ENCODE measurements at places on chromosomes 11 and 22.
A peak's percentile ranks its signal among the peaks of the same experiment; 100 is the strongest.

GRCh38 chr11:84236436-84236835 lies 950.3 kb upstream of the CCDC90B start:
- no peak for DNase-seq

- DNase-seq: no peak
Measured at GRCh38 chr11:69899957-69900821, 81.0 kb upstream of the FGF3 start.

DNA sequence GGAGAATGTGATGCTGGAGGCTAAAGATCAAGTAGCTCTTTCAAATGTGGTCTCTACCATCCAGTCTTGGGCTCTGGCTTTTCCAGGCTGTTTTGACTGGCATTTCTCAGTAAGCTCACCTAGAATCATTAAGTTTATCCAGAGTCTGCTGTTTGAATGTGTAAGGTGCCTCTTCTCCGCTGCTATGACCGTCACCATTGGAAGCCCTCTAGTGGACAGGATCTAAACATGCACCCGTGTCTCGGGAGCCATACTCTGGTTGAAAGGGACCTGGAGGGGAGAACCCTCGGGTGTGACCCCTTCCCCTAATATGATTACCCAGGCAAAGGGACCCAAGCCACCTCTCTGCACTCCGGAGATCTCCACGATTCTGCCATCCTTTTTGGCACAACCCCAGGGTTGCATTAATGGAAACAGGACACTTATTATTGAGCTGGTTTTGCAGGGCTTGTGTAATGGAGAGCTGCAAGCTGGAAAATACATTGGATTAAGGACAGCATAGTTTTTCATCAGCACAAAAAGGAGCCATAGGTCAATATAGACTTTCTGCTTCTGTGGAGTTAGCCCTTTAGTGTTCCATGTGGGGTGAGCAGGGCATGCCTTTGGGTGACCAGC lies 191.0 kb upstream of the LARGE1 start:
- peak; percentile 39 for DNase-seq

DNA sequence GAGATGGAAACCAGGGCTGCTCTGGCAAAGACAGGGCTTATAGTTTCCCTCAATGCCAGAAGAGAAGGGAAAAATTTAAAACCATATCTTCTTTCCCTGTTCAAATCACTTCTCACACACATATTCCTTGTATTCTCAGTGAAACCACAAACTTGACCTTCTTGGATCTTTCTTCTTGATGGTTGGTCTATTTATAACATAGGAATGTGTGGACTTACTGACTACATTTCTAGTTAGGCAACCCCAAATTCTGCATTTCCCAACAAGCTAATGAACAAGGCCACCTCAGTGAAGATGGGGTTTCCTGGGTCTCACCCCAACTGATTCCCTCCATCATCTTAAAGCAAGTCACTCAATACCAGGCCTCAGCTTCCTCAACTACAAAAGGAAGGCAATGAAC lies 3.8 kb upstream of the QSER1 start:
- no peak for DNase-seq

DNA sequence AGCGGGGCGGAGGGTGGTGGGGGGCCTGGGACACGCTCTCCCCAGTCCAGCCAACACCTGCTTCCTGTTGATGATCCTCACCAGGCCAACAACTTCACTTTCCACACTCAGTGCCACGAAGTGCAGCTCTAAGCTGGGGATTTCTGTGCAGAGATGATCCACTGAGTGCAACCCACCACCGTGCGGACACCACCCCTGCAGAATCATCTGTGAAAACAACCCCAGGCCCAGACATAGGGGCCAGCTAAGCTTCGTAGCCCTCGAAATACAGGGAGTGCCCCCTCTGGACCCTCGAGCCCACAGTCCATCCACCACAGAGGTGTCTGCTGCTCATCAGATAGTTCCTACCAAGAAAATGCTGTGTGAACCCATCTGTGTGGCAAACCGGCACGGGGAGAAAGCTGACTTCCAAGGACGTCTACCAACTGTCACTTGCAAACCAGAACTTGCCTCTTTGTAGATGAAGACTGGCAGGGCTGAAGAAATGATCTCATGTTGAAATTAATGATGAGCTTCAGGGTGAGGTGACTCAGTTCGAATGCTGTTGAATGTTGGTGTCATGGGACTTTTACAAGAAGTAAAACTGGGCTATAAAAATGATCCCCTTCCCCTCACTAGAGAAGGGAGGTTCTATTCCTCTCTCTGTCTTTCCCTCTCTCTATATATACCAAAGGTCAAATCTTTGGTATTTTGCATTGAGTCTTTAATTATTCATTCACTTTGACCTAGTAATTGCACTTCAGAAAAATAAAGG lies 73.4 kb downstream of the MYEOV start:
- no peak for DNase-seq

- peak; percentile 25 for DNase-seq
Measured at GRCh38 chr11:706439-706956, 467 bp downstream of the EPS8L2 start.

DNA sequence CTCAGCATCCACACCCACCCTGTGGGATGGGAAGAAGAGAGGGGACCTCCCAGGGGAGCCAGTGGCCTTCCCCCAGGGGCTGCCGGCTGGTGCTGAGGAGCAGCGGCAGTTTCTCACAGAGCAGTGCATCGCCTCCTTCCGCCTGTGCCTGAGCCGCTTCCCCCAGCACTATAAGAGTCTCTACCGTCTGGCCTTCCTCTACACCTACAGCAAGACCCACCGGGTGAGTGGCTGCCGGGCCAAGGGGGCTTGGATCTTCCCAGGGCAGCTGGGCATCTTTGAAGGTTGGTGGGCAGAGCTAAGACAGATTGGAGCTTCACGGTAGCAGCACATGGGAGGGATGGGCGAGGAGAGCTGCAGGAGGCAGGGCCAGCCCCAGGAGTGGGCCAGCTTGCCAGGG lies 61.8 kb upstream of the SUSD2 start:
- DNase-seq: no peak

- no peak for DNase-seq
Measured at GRCh38 chr11:1041936-1042608, 5.6 kb upstream of the MUC6 start.

DNA sequence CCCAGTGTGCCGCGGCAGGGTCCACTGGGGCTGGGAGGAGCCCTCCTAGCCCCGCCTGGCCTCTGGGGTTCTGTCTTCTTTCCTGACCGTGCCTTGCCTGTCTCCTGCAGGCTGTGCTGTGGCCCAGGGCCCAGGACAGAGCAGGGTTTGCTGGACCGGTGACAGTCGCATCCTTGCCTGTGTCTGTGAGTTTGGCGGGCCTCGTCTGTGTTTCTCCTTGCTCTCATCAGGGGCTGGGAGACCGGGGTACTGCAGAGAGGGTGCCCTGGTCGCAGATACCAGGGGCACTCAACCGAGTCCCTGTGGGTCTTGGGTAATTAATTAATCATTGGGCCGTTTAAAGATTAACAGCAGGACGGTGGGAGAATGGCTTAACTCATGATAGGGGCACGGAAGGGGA lies 29.9 kb downstream of the RPL3 start:
- DNase-seq: no peak

- DNase-seq: no peak
Measured at GRCh38 chr11:69012092-69013008, 696 bp downstream of the MRGPRF start.

GRCh38 chr11:10455637-10456487 lies 798 bp downstream of the AMPD3 start:
- peak; percentile 67 for DNase-seq

DNA sequence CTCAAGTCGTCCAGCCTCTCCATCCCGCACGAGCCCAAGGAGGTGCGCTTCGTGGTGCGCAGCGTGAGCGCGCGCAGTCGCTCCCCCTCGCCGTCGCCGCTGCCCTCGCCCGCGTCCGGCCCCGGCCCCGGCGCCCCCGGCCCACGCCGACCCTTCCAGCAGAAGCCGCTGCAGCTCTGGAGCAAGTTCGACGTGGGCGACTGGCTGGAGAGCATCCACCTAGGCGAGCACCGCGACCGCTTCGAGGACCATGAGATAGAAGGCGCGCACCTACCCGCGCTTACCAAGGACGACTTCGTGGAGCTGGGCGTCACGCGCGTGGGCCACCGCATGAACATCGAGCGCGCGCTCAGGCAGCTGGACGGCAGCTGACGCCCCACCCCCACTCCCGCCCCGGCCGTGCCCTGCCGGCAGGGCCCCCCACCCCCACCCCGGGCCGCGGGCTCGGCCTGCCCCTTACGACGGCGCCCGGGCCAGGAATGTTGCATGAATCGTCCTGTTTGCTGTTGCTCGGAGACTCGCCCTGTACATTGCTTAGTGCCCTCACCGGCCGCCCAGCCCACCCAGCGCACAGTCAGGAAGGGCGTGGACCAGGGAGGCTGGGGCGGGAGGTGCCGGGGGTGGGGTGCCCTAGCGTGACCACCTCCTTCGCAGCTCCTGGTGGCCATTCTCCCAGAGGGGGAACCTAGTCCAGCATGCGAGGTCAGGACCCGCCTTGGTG lies 6.9 kb upstream of the ACR start:
- DNase-seq: no peak

Data from memory B cell (primary cell).